Central memory CD4-positive, alpha-beta T cell (primary cell): ENCODE measurements at places on chromosomes 2 and 18.

DNA sequence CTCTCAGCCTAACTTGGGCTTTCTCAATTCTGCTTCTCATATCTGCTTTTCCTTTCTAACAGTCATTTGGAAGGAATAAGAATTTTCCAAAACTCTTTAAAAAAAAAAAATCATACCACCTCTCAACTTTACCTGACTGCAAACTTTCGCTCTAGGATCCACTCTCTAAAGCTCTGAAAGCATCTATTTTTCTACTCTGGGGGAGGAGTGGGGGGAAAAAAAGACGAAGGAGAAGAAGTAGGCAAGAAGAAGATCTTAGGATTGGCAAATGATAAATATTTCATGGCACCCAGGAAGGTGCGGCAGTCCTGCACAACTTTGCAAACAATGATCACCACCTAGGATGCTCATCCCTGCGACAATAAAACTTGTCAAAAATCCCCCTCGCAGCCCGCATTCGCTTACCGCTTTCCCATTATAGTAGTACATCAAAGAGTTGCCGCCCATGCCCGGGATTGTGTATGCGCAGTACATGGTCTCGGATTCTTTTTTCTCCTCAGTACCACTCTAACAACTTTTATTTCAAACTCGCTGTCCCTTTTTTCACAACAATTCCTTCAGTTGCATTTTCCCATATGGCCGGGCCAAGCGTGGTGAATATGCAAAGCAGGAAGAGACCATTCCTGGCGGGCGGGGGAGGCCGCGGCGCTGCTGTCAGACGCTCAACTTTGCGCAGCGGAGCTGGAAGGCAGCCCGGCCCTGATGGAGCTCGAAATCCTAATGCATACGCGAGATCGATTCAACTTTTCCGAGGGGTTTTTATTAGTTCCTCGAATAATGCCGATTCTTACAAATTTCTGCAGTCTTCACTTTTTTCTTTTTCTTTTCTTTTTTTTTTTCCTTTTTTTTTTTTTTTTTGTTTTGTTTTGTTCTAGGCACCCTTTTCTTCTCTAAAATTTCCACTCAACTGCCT is 266.5 kb downstream of the TCF4 start:
- no peak for DNase-seq

DNA sequence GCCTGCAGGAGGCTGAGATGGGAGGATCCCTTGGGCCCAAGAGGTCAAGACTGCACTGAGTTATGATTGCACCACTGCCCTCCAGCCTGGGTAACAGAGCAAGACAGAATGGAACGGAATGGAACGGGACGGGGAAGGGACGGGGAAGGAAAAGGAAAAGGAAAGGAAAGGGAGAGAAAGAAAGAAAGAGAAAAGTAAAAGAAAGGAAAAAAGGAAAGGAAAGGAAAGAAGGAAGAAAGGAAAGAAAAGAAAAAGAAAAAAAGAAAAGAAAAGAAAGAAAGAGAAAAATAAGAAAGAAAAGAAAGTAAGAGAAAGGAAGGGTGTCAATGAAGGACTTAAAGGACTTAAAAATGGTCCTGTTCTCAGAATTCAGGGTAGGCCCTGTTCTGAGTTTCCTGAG is 4.3 kb upstream of the SPOPL start:
- DNase-seq: no peak

GRCh38 chr2:112023707-112024106 is 31.4 kb upstream of the TMEM87B start:
- no peak for DNase-seq

- DNase-seq: no peak
Measured at GRCh38 chr18:53503914-53504441, 720.5 kb downstream of the MBD2 start.

DNA sequence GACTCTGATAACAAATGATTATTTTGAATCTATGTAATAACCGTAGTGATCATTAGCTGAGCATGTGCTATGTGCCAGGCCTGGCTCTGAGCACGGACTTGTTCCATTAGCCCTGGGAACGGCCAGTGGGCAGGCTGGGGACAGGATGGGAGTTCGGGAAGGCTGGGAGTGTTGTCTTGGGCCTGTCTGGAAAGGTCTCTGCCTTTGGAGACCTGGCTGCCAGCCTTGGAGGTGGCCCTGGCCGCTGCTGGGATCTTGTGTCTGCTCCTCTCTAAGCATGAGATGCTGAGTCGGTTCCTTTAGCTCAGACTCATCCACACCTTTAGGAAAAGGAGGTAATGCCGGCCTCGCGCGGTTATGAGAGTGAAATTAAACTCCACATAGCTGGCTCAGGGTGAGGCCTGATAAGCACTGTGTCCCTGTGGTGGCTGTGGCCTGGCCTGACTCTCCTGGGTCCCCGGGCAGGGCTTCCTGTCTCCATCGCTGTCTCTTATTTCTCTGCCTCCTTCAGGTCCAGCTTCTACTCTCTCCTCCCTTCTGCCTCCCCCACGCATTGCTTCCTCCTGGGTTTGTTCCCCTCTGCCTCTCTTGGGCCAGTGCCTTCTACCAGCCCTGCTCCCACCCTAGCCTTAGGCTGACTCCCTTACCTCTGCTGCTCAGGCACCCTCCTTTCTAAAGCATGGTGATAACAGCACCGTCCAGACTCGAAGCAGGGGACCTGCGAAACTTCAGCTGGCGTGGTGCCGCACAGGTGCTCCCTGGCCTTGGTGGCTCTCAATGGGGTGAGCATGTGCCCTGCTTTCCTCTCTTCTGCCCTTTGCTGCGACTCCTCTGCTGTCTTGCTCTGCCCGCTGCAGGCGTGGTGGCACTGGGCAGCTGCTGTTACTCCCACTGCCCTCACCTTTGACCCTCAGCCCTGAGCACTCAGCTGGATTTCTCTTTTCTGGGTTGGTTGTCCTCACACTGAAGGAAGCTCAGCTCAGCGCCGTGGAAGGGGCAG is 41.8 kb downstream of the NCK2 start:
- no peak for DNase-seq
